ENCODE measurements at places on chromosomes 7 and 10. TPM values are rescaled to one million over a fixed set of nuclear protein-coding genes. Genes with fewer than 3 reads are reported as not detected.

Gene SPAM1
- not detected for polyA plus RNA-seq

Gene CHCHD3
- polyA plus RNA-seq = 32.7 TPM

Gene CPN1
- polyA plus RNA-seq = 35.1 TPM

Gene GIMAP8
- not detected for polyA plus RNA-seq

Gene UCMA
- not detected for polyA plus RNA-seq

Gene EGR2
- polyA plus RNA-seq = 0.15 TPM

- DNase-seq = no peak
These were observed 16.8 kb upstream of the VOPP1 start for GRCh38 chr7:55588976-55589604.

DNA sequence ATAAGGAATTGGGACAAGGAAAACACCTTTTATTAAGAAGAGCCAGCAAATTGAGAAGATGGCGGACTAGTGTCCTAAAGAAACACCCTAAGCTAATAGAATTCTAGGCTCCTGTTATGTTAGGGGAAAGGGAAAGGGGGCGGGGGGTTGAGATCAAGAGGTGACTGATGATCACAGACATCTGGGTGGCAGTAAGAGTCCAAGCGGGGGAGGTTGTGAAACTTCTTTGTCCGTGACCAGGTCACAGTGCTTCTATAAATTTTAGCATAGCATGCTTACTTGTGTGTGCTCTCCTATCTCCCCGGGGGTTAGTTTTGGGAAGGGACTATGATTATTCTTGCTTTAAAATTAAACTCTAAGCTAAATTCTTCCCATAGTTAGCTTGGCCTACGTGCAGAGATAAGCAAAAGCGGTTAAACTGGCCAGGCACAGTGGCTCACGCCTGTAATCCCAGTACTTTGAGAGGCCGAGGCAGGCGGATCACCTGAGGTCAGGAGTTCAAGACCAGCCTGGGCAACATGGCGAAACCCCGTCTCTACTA lies 262.1 kb downstream of the SKIDA1 start:
- no peak for DNase-seq

DNA sequence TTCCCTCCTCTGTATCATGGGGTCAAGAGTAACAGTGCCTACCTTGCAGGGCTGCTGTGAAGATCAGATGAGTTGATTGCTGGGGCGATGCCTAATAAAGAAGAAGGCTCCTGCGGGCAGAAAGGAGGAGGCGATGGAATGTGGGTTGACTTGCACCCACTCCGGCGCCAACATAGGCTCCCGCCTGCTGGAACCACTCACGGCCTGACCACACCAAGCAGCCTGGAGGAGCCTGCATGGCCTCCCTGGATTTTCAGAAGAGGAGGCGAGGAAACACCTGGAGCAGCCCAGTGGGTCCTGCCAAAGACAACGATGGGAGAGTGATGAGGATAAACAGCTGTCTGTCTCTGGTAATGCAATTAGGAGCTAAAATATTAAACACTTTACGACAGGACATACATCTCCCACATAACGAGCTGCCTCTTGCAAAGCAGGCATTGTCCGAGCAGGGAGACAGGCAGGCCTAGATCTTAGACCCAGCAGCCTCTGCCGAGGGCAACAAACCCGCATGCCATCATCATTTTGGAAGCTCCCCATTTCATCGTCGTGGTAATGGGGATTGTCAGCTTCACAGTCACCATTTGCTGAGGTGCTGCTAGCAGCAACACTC lies 302.9 kb upstream of the ZMIZ1 start:
- DNase-seq = no peak

DNA sequence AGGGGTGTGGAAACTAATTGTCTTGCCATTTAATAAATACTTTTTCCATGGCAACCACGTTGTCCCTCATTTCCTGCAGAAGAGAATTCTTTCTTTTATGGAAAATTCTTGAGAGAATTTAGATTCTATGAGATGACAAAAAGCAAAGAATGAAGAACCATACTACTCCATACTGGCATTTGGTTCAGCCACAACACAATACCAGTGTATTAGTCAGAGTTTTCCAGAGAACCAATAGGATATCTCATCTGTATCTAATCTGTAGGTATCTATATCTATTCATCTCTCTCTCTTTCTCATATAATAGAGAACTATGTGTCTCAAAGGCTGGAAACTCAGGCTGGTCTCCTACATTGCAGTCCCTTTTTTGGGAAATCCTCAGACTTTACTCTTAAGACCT lies 44.6 kb upstream of the NAMPT start:
- DNase-seq = no peak

DNA sequence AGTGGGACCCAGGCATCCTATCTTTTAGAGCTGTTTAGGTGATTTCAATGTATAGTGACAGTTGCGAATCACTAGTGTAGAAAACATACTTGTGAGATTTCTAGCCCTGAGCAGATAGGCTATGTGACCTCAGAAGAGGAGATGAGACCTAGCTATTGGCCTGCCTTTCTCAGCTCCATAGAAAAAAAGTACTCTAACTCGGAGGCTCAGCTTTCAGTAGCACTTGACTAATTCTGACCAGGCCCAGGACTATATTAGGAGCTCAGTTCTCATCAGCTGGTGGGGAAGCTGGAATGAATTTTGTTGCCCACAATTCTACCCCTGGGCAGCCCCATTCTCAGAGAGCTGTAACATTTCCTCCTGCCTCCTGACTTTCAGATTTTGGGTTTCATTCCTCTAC lies 179.9 kb upstream of the NAMPT start:
- no peak for DNase-seq

GRCh38 chr10:46298477-46299285 lies 11.9 kb downstream of the ANTXRL start:
- no peak for DNase-seq

GRCh38 chr7:151186640-151187408 lies at the start of gene ASB10:
TSS of gene ASB10 (minus strand) at chr7:151187250. CDS start at chr7:151187130, 120 bp downstream.
- DNase-seq = no peak

DNA sequence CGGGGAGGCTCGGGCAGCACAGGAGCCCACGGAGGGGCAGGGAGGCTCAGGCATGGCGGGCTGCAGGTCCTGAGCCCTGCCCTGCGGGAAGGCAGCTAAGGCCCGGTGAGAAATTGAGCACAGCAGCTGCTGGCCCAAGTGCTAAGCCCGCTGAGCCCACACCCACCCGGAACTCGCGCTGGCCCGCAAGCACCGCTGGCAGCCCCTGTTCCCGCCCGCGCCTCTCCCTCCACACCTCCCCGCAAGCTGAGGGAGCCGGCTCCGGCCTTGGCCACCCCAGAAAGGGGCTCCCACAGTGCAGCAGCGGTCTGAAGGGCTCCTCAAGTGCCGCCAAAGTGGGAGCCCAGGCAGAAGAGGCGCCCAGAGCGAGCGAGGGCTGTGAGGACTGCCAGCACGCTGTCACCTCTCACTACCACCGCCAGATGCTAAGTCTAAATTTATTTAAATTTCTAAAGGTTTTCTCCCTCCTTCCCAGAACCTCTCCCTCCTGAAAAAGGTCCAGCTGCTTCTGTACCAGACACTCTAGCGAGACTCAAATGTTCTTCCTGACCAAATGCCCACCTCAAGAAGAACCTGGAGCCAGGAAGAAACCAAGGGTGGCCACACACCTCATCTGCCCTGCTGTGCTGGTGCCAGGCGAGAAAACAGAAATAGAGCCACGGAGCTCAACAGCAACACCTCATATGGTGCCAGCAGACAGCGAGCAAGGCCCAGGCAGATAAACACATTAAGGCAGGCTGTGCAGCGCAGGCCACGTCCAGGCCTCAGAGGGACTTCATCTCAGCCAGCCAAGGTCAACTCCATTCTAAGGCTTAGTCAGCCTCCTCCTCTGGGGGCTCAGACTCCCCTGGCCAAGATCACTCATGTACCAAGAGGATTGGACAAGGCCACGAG lies 47.0 kb downstream of the KCNMA1 start:
- no peak for DNase-seq

DNA sequence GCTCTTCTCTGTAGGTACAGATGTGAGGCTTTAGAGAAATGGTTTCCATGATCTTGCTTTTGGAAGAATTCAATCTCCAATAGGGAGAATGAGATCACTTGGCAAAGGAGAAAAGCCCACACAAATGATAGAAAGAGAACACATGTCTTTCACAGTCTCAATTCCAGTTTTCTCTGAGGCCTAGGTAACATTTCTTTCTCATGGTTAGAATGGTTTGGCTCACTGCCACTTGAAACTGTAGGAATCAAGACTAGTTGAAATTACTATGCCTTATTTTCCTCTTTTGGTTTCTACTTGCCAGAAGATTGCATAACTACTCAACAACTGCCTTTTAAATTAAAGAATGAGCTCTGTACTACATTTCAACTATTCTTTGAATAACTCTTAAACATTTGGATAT lies 276.5 kb upstream of the TEX47 start:
- DNase-seq = no peak

DNA sequence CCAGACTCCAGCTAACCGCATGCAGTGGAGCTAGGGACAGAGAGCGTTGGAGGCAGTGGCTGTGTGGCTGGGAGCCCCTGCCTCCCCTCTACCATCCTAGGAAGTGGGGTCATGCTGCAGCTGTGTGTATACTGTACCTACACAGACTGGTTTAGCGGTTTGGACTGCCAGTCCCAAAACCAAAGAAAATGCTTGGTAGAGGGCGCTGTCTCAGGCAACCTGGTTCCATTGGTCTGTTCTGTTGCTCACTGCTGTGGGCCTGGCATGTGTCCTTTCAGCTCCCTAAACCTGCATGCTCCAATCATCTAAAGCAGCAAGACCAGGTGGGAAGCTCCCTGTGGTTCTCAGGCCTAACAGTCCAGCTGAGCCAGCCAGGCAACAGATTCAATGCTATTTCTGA lies 4.5 kb downstream of the RBP4 start:
- DNase-seq = peak; percentile 43

DNA sequence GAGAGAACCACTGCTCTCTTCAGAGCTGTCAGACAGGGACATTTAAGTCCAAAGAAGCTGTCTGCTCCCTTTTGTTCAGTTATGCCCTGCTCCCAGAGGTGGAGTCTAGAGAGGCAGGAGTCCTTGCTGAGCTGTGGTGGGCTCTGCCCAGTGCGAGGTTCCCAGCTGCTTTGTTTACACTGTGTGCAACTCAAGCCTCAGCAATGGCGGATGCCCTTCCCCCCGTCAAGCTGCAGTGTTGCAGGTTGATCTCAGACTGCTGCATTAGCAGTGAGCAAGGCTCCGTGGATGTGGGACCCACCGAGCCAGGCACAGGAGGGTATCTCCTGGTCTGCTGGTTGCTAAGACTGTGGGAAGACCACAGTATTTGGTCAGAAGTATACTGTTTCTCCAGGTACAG lies 438.9 kb downstream of the ARL4A start:
- DNase-seq = no peak

- DNase-seq = no peak
These were observed 120.2 kb upstream of the AMPH start for GRCh38 chr7:38751416-38751815.

DNA sequence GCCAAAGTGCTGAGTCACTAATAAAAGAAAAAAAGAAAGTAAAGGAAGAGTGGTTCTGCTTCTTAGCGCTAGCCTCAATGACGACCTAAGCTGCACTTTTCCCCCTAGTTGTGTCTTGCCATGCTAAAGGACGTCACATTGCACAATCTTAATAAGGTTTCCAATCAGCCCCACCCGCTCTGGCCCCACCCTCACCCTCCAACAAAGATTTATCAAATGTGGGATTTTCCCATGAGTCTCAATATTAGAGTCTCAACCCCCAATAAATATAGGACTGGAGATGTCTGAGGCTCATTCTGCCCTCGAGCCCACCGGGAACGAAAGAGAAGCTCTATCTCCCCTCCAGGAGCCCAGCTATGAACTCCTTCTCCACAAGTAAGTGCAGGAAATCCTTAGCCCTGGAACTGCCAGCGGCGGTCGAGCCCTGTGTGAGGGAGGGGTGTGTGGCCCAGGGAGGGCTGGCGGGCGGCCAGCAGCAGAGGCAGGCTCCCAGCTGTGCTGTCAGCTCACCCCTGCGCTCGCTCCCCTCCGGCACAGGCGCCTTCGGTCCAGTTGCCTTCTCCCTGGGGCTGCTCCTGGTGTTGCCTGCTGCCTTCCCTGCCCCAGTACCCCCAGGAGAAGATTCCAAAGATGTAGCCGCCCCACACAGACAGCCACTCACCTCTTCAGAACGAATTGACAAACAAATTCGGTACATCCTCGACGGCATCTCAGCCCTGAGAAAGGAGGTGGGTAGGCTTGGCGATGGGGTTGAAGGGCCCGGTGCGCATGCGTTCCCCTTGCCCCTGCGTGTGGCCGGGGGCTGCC lies at the start of gene IL6:
TSS of gene IL6 (plus strand) at position 294 of the 807 bp plus-strand sequence. CDS start at position 357, 63 bp downstream.
- peak; percentile 6 for DNase-seq

All from HepG2 (cell line).